ENCODE measurements at places on chromosomes 7 and 10. TPM values are rescaled to one million over a fixed set of nuclear protein-coding genes. Genes with fewer than 3 reads are reported as not detected.

The GPNMB gene
- total RNA-seq = 1.3 TPM

The CLDN3 gene
- not detected for total RNA-seq

The SRGN gene
- total RNA-seq = 773 TPM

DNA sequence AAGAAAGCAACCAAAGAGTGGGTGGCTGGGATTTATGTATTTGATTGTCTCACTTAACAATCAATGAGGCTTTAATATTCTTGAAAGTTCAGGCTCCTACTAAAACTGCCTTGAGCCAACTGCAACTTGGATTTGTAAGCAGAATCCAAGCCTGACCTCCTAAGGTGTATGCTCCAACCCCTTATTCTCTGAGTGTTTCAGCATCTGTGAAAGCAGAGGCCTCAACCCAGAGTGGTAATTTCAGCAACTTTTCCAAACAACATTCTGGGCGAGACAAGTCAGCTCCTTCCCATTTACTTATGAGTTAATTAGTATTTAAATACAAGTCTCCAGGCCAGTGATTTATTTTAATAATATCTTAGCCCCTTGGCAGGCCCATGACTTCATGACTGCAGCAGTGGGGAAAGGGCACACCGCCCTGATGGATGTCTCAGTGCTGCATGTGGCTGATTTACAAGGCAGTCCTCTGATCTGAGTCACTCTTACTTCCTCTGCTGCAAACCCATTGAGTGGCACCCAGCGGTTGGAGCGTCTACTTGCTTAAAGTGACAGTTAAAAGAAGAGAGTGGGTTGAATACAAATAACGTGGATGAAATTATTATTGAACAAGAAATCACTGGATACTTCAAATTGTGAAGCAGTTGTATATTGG is 209.1 kb downstream of the TRIL start:
- no peaks in the 10 kb centered on the region for H3K4me1 ChIP-seq

DNA sequence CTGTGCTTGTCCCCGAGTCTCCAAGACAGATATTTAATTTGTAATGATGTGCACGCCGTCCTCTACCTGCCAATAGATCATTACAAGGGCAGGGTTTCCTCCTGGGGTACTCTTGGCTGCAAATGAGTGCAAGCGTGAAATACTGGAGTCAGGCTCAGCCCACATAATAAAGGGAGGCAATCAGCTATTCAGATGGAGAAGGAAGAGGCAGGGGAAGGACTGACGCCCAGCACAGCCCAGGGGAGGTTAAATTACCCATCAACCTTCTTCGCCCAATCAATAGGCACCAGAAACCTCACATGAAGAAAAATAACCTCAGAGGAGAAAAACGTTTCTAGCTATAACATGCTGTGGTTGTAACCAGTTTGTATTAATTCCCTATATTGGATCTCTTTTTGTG is 544.9 kb upstream of the ADARB2 start:
- H3K27ac ChIP-seq = no peak overlapping the region
- peaks cover 4% of the 10 kb centered on the region for H3K27me3 ChIP-seq
- H3K4me1 ChIP-seq = no peaks in the 10 kb centered on the region
- H3K4me3 ChIP-seq = no peak overlapping the region

GRCh38 chr7:22441157-22441556 is 58.8 kb downstream of the STEAP1B start:
- H3K4me1 ChIP-seq = no peaks in the 10 kb centered on the region
- H3K4me3 ChIP-seq = no peak overlapping the region
- H3K36me3 ChIP-seq = no peaks in the 10 kb centered on the region

GRCh38 chr7:22732556-22733126 is 5.6 kb downstream of the IL6 start:
- H3K4me3 ChIP-seq = no peak overlapping the region
- no peak overlapping the region for H3K27ac ChIP-seq

GRCh38 chr10:22648547-22648961 is 65.8 kb downstream of the PIP4K2A start:
- ATAC-seq = peak; percentile 30
- H3K4me3 ChIP-seq = peak overlapping the region; percentile 87
- peaks cover 80% of the 10 kb centered on the region for H3K4me1 ChIP-seq
- peak overlapping the region; percentile 93 for H3K27ac ChIP-seq

- H3K4me1 ChIP-seq = peaks cover 5% of the 10 kb centered on the region
- H3K4me3 ChIP-seq = no peak overlapping the region
- H3K36me3 ChIP-seq = peaks cover 7% of the 10 kb centered on the region
- H3K27me3 ChIP-seq = no peaks in the 10 kb centered on the region
Measured at GRCh38 chr7:117143580-117143979, 179.3 kb downstream of the WNT2 start.

- H3K27ac ChIP-seq = no peak overlapping the region
- H3K4me1 ChIP-seq = peaks cover 11% of the 10 kb centered on the region
- no peak for ATAC-seq
- no peaks in the 10 kb centered on the region for H3K36me3 ChIP-seq
- H3K4me3 ChIP-seq = peak overlapping the region; percentile 78
Measured at GRCh38 chr7:128915271-128915819, 4.8 kb upstream of the KCP start.

DNA sequence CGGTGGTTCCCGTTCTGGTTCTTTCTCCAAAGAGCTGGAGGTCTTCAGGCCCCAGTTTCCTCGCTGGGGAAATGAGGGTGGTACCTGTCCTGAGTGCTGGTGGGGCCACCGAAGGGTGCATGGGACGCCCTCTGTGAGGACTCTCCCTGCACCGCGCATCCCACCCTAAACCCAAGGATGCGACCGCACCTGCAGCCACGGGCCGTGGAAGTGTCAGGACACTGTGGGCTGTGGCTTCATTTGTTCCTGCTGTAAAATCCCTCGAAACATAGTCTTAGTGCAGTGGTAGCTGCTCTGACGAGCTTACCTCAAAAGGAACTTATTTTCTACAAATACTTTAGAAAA is 84.1 kb downstream of the NKX6-2 start:
- H3K36me3 ChIP-seq = peaks cover 20% of the 10 kb centered on the region
- no peak overlapping the region for H3K4me3 ChIP-seq
- no peak overlapping the region for H3K27ac ChIP-seq
- no peaks in the 10 kb centered on the region for H3K4me1 ChIP-seq
- no peak for ATAC-seq

DNA sequence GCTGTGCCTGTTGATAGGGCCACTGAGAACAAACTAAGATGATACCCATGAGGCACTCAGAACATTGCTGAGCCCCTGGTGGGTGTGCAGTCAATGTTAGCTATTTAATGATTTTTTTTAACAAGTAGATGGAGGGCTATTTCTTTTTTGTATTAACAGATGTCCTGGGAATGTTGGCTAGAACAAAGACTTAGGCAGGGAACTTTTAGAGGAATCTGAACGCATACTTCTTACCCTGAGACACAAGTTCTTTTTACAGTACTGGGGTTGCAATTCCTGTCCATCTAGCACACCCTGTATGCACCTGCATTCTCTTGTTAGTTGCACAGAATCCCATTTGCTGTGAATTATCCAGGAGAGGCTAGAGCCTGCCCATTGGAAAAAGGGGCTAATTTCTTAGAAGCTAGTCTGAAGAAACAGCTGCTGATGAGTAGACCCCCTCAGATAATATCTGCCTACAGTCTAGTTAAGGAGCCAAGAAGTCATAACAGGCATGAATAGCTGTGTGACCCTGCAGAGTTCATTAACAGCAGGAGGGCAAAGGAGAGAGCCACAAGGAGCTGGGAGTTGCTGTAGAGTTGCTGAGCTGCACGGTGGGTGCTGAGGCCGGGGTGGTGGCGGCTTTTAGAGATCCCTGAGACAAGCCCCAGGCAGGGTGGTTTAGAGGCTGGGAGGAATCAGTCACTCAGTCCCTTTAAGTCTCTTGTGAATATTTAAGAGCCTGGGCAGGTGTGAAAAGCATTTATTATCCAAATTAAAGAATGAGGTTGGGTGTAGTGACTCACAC is 103.7 kb upstream of the FZD8 start:
- H3K27me3 ChIP-seq = peaks cover 4% of the 10 kb centered on the region
- ATAC-seq = no peak
- no peaks in the 10 kb centered on the region for H3K4me1 ChIP-seq
- no peak overlapping the region for H3K27ac ChIP-seq
- no peaks in the 10 kb centered on the region for H3K36me3 ChIP-seq
- no peak overlapping the region for H3K4me3 ChIP-seq
